ENCODE measurements at places on chromosomes 11 and 22.

- no peak for DNase-seq
These were observed at the start of gene KCNQ1 for GRCh38 chr11:2444821-2445745. KCNQ1 (plus strand) TSS chr11:2445008; CDS start chr11:2445099, 91 bp downstream.

GRCh38 chr11:12765428-12765827 is 91.2 kb downstream of the TEAD1 start:
- DNase-seq, result no peak

DNA sequence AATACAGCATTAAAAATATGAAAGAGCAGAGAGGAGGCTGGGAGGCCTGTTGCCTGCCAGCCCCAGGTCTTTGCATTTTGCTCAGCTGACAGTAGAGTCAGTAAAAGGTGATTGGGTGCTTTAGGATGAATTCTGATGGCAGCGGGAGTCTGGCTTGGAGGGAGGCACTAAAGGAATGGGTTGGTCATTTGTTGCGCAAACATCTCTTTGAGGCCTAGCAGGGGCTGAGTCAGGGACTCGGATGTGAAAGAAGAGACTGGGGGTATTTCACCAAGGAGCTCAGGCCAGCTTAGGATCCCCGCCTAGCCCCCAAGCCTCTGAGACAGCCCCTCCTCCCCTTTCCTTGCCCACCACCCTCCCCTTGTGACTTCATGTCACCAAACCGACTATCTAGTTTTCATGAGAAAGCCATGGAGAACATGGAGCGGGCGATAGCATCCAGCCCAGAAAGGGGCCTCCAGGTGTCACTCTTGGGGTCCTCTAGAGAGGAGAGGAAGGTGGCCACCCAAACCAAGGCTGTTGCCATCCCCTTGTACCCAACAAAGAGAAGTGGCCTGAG is 9.7 kb downstream of the DGKZ start:
- peak; percentile 96 for DNase-seq

GRCh38 chr11:95512682-95513081 is 276.9 kb downstream of the FAM76B start:
- peak; percentile 91 for DNase-seq

DNA sequence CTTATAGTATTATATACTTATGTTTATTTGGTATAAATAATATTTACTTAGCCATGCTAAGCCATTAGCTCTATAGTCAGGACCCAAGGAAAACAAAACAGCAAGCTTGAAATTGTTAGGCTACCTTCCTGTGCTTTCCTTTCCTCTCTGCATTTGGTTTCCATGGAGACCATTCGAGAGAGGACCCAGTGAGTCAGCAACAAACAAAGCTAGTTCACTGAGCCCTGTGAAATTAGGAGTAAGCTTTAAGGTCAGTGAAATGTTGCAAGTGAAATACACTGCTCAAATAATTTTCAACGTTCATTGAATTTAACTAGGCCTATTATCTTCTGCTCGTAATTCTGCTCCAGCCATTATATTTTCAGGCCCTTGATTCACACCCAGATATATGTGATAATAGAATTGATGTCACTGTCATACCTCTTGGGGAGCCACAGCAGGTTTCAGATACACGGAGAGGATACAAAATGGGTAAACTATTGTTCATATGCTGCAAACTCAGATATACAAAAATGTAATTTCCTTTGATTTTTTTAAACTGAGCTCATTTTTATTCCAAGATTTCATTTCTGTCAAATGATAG is 9.1 kb upstream of the OR10D3 start:
- DNase-seq, result peak; percentile 56

DNA sequence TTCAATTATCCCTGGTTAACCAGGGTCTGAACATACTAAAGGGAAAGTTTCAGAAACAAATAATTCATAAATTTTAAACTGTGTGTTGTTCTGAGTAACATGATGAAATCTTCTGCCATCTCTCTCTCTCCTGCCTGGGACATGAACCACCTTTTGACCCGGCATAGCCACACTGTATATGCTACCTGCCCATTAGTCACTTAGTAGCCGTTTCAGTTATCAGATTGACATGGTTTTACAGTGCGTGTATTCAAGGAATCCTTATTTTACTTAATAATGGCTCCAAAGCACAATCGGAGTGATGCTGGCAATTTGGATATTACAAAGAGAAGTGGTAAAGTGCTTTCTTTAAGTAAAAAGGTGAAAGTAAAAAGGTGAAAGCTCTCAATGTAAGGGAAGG is 227.1 kb upstream of the CCDC179 start:
- no peak for DNase-seq

DNA sequence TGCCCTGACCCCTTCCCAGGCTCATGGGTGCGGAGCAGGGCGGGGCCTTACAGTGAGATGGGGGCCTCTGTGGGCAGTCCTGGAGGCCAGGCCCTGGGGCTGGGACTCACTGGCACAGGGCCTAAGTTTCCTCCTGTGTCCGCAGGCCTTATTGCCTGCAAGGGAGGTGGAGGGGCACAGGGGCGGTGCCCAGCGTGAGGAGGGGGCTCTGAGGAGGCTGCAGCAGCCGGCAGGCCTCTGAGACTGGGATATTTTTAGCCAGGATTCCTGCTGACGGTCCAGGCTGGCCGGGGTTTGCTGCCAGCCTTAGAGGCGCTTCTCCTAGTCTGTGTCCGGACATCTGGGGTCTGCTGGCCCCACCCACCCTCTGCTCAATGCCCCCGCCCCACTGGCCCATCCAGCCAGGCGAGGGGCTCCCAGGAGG is 5.7 kb upstream of the RTN4R start:
- DNase-seq, result no peak

- DNase-seq, result no peak
These were observed 39.0 kb upstream of the MMP20 start for GRCh38 chr11:102664001-102664752.

- DNase-seq, result peak; percentile 54
These were observed 52.9 kb downstream of the SYT13 start for GRCh38 chr11:45233121-45233803.

GRCh38 chr11:102794382-102794781 is 3.6 kb downstream of the MMP1 start:
- no peak for DNase-seq
